Caki2 (cell line): ENCODE measurements at places on chromosomes 3 and 15.

- no peak for DNase-seq
Measured at GRCh38 chr3:38634111-38634510, 15.4 kb downstream of the SCN5A start.

- no peak for DNase-seq
Measured at GRCh38 chr3:185399737-185400667, 37.1 kb downstream of the MAP3K13 start.

GRCh38 chr15:63923993-63924950, 90.5 kb upstream of the HERC1 start:
- DNase-seq, result no peak

DNA sequence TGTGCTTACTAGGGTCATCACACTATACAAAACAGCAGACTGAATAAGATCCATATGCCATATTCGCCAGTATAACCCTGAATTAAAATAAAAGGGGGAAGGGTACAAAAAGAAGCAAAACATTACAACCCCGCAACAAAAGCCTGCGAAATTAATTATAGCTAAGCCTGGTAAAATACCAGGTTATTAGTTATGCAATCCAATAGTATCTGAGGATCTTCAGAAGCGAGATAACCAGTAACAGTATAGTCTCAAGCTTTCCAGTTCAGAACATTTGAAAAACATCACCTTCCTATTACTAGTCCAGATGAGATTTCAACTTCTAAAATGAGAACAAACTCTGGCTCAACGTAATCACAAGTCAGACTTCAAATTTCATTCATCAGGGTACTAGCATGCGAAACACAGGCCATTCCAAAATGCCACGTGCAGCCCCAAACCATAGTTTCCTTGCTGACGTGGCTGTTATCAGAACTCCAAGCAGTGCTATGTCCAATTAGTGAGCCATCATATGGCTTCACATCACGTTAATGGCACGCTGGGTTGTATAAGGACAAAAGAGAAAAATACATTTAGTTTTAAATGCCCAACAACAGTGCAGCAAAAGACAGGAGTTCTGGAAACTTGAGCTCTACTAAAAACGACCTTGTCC, 1.1 kb downstream of the SSR3 start:
- DNase-seq, result no peak

GRCh38 chr3:60742606-60743145, 508.6 kb downstream of the FHIT start:
- peak; percentile 28 for DNase-seq
